ENCODE measurements at places on chromosomes 1 and 21.

- no peak for DNase-seq
Observed at GRCh38 chr1:27891196-27891889, 19.0 kb downstream of the THEMIS2 start.

DNA sequence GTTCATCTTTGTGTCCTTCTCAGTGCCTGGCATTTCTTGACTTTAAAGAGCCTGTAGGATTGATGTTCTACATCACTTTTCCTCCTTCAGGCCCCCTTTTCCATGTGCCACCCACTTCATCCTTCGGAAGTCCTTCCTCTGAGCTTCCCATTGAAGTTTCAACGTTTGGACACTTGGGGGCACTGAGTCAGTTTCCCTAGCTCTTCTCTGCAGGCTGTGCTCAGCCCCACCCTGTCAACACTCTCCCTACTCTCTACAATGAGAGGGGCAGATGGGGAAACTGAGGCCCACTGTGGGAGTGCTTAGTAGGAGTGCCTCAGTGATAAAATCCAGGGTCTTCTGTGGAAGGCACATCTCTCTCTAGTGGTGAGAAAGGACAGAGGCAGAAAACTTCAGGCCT lies 11.9 kb downstream of the KCNJ10 start:
- no peak for DNase-seq

DNA sequence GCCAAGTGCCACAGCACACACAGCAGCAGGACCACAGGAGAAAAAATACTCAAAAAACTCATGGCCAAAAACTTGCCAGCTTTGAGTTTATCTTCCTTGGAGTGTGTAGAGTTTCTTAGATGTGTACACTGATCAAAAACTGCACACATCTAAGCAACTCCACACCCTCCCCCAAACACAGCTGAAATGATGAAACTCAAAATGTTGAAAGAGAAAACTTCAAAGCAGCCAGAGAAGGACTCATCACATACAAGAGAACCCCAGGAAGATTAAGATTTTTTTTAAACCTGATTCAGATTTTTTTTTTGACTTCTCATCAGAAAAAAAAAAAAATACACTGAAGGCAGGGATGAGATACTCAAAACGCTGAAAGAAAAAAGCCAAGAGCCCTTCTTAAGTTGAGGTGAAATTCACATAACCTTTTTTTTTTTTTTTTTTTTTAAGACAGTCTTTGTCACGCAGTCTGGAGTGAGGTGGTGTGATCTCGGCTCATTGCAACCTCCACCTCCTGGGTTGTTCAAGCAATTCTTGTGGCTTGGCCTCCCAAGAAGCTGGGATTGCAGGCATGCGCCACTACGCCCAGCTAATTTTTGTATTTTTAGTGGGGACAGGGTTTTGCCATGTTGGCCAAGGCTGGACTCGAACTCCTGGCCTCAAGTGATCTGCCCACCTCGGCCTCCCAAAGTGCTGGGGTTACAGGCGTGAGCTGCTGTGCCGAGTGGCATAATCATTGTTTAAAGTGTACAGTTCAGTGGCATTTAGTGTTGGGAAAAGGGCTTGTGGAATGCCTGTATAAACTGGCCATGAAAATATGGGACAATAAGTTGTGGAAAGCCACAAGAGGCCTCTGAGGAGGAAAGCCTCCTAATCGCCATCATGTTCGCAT lies 20.9 kb upstream of the PDXK start:
- DNase-seq: no peak

GRCh38 chr1:217535601-217536377 lies 95.1 kb downstream of the GPATCH2 start:
- no peak for DNase-seq

DNA sequence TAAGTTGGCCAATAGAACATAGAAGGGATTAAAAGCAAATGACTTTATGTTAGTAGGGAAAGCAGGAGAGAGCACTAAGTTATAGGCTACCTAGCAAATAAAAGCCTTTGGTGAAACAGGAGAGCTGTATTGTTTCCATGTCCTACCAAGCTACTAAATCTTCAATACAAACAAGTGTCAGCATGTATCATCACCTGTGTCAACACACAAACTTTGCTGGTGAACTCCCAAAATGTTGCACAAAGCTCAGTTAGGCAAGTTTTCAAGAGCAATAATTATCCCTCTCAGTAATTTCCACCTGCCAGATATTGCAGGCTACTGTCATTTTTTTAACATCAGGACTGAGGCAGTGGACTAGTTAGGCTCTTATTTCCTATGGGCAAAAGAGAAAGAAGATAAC lies 77.7 kb upstream of the ADAM30 start:
- no peak for DNase-seq

- no peak for DNase-seq
Observed at GRCh38 chr1:114379987-114380386, 131.0 kb downstream of the TRIM33 start.

- no peak for DNase-seq
Observed at GRCh38 chr1:229579059-229579673, 20.7 kb upstream of the ABCB10 start.

DNA sequence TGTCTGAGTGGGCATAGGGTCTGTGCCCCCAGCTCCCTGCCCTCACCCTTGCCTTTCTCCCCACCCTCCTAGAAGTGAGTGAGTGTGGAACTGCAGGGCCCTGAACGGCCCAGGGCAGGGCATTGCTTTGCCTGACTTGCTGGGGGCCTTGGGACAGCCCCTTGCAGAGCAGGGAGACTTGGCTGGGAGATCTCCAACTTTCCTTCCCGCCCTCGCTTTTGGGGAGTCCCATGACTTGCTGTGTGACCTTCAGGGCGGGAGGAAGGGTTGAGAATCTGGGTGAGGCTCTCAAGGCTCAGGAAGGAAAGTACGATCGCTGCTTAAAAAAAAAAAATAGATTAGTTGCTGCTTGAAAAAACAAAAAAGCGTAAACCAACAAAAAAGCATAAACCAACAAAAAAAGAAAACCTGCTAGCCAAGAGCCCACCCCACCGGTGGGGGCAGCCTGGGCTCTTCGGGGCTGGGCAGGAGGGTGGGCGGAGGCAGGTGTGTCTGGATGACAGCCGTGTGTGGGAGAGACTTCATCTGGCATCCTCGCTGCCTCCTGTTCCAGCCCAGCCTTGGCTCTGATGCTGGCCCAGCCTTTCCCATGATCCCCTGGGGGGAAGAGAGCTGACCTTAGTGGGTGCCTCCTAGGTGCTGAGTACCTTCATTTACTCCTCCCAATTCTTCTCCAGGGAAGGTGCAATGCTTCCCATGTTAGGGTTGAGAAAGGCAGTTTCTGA lies 6.5 kb downstream of the NBL1 start:
- no peak for DNase-seq

DNA sequence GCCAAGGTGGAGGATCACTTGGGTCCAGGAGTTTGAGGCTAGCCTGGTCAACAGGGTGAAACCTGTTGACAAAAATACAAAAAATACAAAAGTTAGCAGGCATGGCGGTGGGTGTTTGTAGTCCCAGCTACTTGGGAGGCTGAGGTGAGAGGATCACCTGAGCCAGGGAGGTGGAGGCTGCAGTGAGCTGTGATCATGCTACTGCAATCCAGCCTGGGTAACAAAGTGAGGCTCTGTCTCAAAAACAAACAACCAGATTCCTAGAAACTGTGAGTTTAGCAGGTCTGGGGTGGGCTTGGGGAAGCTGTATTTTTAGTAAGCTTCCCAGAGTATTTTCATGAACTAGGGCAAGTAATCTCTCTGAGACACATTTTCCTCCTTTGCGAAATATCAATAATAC lies 5.2 kb upstream of the MYOM3 start:
- no peak for DNase-seq

DNA sequence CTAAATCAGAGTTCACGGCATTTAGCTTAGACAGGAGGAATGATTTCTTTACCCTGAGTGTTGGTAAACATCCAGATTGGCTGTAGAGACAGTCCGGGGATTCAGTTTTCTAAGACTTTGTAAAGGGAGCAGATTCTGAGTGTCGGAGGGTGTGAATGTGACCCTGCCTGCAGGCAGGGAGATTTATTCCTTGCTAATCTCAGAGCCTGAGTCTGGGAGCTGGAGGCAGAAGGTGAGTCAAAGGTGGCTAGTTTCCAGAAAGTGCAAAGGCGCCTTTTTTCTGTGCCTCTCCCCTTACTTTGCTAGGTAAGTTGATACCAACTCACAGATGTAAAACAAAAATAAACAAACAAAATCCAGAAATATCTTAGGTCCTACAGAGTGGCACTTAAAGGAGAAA lies 11.7 kb downstream of the ATP1B1 start:
- no peak for DNase-seq

GRCh38 chr1:2279210-2279639 lies 51.1 kb downstream of the SKI start:
- DNase-seq: no peak

DNA sequence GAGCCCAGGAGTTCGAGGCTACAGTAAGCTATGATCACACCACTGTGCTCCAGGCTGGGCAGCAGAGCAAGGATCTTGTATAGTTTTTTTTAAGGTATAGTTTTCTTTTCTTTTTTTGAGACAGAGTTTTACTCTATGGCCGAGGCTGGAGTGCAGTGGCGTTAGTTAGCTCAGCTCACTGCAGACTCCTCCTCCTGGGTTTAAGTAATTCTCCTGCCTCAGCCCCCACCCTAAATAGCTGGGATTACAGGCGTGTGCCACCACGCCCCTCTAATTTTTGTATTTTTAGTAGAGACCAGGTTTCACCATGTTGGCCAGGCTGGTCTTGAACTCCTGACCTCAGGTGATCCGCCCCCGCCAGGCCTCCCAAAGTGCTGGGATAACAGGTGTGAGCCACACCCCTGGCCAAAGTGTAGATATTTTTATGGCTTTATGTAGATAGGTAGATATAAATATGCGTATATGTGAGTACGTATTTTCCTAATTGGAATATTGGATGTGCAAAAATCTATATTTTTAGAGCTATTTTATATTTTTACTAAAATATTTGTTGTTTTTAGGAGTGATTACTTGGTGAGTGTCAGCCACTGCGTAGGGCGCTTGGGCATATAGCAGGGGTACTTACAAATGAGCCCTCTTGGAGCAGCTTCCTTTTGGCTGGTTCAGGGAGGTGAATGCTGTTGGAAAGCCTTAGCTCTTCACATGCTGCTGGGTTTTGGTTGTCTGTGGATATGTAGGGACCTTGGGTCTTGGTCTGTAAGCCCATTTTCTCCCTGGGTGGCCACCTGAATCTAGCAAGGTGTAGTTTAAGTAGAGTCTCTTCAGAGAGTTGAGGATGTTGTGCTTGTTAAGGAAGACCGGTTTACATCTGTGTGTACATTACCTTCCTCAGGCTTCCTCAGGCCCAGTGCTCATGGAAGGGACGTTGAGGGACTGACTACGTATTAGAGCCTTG lies 9.5 kb downstream of the KDM4A start:
- DNase-seq: no peak

DNA sequence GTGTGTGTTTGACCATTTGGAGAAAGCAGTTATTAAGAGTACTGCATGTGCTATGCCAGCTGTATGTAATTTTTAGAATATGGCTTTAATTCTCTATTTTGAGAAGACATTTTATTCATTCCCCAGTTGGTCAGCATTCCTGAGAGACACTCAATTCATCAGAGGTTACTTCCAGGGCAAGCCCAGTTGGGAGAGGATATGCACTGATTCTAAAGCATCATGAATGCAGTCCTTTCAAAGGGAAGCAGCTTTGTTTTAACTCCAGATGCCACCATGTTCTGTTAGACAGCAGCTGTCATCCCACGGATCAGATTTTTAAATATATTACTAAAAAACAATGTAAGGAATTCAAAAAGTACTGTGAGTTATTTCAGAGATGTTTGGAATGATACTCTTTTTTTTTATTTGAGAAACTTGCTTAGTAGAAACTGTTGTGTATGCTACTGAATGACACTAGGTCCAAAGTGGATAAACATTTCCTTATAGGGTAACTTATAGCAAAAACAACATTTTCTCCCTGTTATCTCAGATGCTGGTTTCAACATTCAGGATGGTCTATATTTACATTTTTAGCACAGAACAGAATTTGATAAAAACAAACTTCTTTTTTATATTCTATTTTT lies 149.5 kb upstream of the B3GALT2 start:
- no peak for DNase-seq

GRCh38 chr21:25094695-25095094 lies 512.6 kb downstream of the MRPL39 start:
- DNase-seq: no peak

DNA sequence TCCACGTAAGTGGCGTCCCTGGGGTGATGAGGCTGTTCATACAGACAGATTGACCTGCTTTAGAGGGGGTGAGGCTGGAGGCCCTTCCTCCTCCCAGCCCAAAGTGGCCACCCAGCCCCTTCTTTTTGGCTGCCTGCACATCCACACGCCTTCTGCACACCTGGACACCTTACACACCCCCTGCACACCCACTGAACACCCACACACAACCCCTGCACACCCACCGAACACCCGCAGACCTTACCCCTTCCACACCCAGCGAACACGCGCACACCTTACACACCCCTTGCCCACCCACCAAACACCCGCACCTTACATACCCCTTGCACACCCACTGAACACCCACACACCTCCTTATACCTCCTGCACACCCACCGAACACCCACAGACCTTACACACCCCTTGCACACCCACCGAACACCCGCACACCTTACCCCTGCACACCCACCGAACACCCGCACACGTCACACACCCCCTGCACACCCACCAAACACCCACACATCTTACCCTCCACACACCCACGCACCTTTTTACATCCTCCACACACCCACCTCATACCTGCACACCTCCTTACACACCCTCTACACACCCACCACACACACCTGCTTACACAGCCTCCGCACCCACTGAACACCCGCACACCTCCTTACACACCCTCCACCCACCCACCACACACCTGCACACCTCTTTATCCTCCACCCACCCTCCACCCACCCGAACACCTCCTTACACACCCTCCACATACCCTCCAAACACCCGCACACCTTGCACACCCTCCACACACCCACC lies 37.7 kb downstream of the COQ8A start:
- no peak for DNase-seq

DNA sequence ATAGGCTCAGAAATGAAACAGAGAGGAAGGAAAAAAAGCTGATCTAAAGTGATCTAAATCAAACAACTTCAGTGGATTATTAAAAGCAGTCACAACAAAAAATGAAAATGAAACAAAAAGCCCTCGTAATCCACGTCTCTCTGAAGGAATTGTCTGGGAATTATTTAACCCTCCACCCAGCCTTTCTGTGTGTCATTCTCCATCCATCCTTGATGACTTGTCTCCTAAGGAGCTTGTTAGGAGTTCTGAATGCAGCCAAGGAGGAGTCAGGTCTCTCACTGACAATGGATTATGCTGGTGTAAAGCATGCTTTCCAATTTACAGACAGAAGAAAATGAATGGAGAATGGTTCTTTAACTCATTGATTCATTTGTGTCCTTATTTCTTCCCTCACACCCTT lies 359.3 kb upstream of the RUNX1 start:
- DNase-seq: no peak

- DNase-seq: no peak
Observed at GRCh38 chr1:43058545-43059360, 100.1 kb upstream of the SLC2A1 start.

DNA sequence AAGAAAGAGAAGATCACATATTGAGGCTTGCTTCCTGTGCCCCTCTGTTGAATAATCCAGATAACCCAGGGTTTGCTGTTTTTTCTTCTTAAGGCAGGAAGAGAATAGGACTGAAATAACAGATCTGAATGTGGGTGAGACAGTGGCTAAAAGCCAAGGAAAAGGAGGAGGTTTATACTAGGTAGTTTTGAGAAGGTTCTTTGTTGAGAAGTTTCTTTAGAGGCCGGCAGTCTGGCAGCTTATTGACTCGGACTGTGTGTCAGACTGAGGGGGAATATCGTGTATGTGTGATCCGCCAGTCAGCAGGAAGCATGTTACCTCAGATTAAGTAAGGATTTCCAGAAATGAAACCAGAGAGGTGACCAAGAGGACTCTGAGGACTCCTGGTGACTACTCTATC lies 119.8 kb downstream of the PLA2G4A start:
- DNase-seq: no peak

- DNase-seq: no peak
Observed at GRCh38 chr1:54474310-54475251, 68.4 kb upstream of the SSBP3 start.

- no peak for DNase-seq
Observed at GRCh38 chr1:1219341-1219740, 5.4 kb upstream of the TNFRSF4 start.
